ENCODE measurements at places on chromosomes 1 and 21. TPM values are rescaled to one million over a fixed set of nuclear protein-coding genes. Genes with fewer than 3 reads are reported as not detected.

The LAMB3 gene
- 7.6 TPM for total RNA-seq

The CAPN8 gene
- total RNA-seq, result 35.6 TPM

The AMY2A gene
- total RNA-seq, result 0.98 TPM

The GBP1 gene
- 30.3 TPM for total RNA-seq

The AKR7A3 gene
- 390 TPM for total RNA-seq

The CALML6 gene
- total RNA-seq, result 0.32 TPM
